ENCODE measurements at places on chromosomes 6 and 20.

DNA sequence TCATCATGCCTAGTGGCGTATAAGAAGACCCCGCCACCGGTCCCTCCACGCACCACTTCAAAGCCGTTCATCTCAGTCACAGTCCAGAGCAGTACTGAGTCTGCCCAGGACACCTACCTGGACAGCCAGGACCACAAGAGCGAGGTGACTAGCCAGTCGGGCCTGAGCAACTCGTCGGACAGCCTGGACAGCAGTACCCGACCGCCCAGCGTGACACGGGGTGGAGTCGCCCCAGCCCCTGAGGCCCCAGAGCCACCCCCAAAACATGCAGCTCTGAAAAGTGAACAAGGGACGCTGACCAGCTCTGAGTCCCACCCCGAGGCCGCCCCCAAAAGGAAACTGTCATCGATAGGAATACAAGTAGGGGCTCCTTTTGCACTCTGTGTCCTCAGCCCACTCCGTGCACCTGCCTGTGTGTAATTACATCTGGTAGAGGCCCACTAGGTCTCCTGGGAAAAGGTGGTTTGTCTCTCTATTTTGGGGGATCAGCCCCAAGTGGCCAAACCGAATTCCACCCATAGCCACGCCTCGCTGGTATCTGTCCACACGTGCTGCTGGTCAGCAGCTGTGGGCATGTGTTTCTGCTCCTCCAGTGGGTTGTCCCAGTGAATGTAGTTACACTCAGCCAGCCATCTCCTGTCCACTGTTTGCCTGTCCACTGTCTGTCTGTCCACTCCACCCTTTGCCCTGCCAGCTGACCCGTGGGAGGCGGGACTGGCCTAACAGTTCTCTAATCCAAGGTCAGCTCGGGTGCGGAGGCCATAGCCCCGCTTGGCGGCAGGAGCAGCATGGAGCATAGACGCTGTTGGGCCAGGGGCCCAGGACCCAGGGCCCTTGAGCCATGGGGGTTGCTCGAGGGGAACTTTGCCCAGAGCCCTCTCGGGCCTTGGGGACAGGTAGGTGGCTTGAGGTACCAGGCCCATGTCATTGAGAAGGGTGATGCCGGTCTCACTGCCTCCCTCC is 44.3 kb upstream of the MYL9 start:
- no peak for DNase-seq

- DNase-seq = no peak
These were observed 22.3 kb upstream of the HECA start for GRCh38 chr6:139112561-139112960.

DNA sequence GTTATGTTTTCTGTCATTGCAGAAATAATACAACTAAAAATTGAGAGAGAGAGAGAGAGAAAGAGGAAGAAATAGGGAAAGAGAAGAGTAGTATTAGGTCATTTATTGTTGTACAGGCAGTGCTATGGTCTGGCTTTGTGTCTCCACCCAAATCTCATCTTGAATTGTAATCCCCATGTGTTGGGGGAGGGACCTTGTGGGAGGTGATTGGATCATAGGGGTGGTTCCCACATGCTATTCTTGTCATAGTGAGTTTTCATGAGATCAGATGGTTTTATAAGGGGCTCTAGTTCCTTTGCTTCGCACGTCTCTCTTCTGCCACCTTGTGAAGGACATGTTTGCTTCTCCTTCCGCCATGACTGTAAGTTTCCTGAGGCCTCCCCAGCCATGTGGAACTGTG is 677.4 kb upstream of the CHD6 start:
- DNase-seq = no peak

DNA sequence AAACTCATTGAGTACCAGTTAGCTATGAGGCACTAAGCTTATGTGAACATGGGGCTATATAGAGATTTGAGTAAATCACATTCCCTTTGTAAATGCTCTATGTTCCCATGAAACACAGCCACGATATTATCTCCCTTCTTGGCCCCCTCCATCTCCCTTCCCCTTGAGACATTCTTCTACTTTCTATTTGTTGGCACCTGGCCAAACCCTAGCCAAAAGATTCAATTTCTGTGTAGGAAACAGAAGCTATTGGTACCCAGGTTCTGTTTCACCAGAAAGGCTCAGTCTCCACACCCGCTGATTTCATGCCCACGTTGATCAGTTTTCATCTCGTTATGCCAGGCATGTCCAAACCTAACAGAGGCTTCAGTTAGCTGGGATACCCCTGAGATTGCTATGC is 145.5 kb upstream of the LAMP5 start:
- DNase-seq = no peak

- DNase-seq = no peak
These were observed 237.6 kb upstream of the AFDN start for GRCh38 chr6:167588920-167589614.

- DNase-seq = no peak
These were observed 69.6 kb downstream of the ZNF292 start for GRCh38 chr6:87224971-87225370.

- DNase-seq = no peak
These were observed 185.2 kb upstream of the ARG1 start for GRCh38 chr6:131387562-131388447.

- no peak for DNase-seq
These were observed 34.7 kb downstream of the FOXQ1 start for GRCh38 chr6:1346558-1347091.

GRCh38 chr6:42389736-42390135 is 62.0 kb downstream of the TRERF1 start:
- no peak for DNase-seq

DNA sequence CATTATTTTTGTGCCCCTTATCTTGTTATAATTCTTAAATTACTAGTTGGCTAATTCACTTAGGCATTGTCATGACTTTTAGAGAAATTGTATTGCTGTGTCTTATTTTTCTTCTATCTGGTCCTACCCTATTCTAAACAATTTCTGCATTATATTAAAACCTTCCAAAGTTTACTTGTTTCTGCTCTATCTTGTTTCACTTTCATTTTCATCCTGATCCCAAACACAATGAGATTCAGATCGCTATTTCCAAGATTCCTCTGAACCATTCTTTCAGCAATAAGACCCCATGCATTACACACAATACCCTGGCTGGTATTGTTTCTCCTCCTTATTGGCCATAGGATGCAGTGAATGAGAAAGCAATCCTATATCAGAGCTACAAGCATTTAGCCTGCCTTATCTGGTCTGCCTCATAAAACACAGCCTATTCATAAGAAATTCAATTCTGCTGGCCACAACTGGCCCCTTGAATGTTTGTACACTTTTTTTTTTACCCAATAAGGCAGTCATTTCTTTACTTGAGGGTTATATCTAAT is 69.9 kb upstream of the POU3F2 start:
- DNase-seq = no peak

- DNase-seq = no peak
These were observed 2.1 kb downstream of the EZR start for GRCh38 chr6:158816803-158817727.

DNA sequence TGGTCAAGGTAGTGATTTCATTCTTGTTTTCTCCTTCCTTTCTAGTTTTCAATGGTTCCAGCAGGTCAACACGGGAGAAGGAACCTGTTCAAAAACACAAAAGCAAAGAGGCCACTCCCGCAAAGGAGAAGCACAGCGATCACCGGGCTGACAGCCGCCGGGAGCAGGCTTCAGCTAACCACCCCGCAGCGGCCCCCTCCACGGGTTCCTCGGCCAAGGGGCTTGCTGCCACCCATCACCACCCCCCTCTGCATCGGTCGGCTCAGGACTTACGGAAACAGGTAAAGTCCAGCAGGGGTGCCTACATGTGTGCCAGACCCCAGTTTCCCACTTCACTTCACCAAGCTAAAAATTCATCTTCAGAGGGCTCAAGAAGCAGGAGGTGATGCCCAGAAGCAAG is 175.6 kb downstream of the DTNBP1 start:
- no peak for DNase-seq

- DNase-seq = no peak
These were observed 3.0 kb upstream of the CCR6 start for GRCh38 chr6:167119670-167120582.

GRCh38 chr20:7866285-7866684 is 74.0 kb downstream of the HAO1 start:
- no peak for DNase-seq

GRCh38 chr6:97548354-97548753 is 265.3 kb upstream of the MMS22L start:
- DNase-seq = no peak

DNA sequence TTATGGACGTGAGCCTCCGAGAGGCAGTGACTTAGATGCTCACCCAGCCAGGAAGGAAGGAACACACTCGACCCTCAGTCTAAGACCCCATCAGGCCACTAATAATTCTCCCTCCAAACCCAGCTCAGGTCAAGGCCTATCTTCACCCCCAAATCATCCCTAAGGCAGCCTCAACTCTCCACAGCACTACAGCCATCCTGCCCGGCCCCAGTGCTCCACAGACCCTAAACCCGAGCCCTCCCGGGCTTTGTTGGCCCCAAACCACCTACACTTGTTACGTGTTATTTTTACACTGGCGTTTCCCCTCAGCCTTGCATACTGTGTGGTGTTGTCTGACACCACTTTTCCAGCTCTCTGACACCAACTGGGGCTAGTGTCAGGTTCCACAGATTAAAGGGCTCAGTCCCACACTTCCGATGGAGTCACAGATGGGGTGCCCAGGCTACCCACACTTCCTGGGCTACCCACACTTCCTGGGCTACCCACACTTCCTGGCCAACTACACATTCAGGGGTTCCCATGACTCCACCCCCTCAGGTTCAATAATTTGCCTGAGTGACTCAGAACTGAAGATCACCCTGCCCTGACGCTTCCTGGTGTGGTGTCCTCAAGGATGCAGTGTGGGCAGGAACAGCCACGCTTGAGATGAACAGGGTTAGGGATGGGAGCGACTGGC is 25.3 kb downstream of the RBCK1 start:
- DNase-seq = peak; percentile 88

- no peak for DNase-seq
These were observed 152.7 kb downstream of the LY86 start for GRCh38 chr6:6741264-6741663.

GRCh38 chr6:133242637-133243585 is 1.8 kb downstream of the EYA4 start:
- DNase-seq = no peak

DNA sequence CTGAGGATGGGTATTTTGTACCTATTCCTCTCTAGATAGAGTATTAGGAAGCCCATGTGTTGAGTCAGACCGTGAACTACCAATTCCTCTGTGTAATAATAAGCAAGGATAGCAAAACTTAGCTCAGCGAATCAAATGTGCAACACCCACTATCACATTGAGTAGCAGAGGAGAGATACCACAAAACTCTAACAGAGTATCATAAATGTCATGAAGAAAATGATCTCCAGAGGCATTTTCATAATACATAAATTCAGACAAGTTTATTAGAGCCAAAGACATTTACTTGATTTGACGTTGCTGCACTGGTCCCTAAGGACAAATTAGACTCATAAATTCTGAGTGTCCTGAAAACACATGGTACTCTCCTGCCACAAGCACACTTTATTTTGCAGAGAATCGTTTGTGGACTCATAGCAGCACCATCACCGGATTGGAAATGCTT is 245.2 kb downstream of the HAO1 start:
- DNase-seq = no peak

DNA sequence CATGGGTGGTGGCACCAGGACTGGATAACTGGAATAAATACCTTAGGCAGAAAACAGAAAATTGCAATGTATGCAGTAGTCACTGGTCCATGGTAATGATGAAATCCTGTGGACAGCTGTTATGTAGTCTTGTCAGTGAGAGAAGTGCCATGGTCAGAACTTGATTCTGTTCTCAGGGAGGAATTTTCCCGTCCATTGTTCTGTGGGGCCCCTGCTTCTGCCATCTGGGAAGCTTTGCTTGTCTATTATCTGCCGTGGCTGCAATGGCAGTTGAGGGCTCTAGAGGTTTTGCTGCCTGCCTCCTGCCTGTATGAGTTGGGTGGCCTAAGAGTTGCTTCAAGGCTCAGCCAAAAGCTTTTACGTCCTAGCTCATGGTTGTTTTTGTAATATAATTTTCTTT is 126.8 kb upstream of the SLC35B3 start:
- no peak for DNase-seq

DNA sequence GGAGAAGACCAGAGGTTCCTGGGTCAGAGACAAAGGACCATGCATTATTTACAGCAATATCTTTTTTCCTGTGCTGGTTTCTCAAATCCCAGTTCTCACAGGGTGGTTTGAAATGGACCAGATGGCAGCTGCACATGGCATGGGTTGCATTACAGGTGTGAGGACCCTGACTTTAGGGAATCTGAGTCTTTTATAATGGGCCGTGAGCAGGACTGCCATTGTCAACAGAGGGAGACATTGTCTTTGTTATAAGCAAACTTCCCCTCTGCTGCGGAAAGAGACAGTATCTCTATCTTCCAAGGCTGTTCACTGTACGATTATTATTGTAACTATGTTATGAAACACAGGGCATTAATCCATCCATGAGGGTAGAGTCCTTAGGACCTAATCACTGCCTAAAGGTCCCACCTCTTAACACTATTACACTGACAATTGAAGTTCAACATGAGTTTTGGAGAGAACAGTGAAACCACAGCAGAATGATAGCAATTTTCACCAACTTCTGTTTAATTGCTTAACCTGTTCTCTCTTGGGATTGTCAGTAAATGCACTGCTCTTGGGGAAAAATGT is 156.1 kb upstream of the AGPAT4 start:
- DNase-seq = no peak

GRCh38 chr6:41580690-41581089 is 34.5 kb downstream of the FOXP4 start:
- DNase-seq = no peak

GRCh38 chr6:161108916-161109315 is 117.3 kb downstream of the MAP3K4 start:
- no peak for DNase-seq

- DNase-seq = no peak
These were observed 391.7 kb upstream of the SPTLC3 start for GRCh38 chr20:12617076-12617475.

DNA sequence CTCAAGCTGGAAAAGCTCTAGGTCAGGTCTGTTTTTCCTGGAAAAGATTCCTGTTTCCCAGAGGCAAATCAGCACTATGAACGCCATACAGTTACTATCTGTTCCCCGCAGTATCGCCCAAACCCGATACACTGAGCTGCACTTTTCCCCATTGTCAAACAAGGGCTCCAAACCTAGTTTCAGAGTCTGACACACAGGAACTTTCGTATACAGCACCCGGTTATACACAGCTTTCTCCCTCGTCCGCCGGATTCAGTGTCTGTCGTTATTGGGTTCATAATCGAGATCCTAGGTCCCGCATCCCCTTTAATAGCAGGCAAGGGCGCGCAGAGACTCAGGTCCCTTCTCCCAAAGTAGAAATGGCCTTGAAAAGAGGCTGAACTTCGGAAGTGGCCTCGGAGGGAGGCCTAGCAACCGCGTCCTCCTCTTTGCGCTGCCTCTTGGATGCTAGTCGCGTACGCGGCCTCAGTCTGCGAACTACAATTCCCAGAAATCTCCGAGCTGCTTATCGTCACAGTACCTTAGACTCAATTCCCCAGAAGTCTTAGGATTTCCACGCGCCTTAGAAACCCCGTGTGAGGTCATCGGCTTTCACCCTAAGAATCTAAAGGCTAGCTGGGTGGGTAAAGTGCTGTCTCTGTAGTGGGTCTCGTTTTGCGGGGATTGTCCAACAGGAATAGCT is 34.2 kb downstream of the ZNF391 start:
- no peak for DNase-seq

GRCh38 chr20:6660441-6660840 is 107.0 kb upstream of the BMP2 start:
- no peak for DNase-seq

GRCh38 chr20:58286729-58287128 is 22.8 kb upstream of the RAB22A start:
- DNase-seq = no peak
